Naive thymus-derived CD8-positive, alpha-beta T cell (primary cell): ENCODE measurements at places on chromosomes 11 and 22.

DNA sequence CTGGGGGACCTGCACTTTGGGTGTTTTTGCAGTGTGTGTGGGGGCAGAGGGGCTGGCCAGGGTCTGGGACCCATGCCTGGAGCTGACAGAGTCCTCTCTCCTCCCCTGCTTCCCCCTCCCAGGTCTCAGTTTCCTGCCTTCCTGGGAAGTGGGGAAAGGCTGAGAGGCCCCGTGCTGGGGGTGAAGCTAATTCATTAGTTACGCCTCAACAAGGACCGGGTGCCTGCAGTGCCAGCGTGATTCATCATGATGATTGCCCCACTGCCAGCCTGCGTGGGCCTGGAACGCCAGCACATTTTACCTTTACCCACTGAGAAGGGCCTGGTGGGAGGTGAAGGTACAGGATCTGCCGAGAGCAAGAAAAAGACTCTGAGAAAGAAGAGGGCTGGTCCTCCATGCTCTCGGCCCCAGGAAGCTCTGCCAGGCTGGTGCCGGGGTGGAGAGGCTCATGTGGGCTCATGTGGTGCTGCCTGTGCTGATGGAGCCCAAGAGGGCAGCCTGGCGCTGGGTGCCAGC, 2.9 kb upstream of the LRRC10B start:
- H3K4me1 ChIP-seq = peaks cover 8% of the 10 kb centered on the region
- no peak for DNase-seq
- H3K27me3 ChIP-seq = peaks cover 20% of the 10 kb centered on the region
- no peak overlapping the region for H3K27ac ChIP-seq

- peak overlapping the region; percentile 57 for H3K4me3 ChIP-seq
- no peaks in the 10 kb centered on the region for H3K27me3 ChIP-seq
- H3K36me3 ChIP-seq = peaks cover 2% of the 10 kb centered on the region
- H3K27ac ChIP-seq = peak overlapping the region; percentile 99
- peak; percentile 40 for DNase-seq
Observed at GRCh38 chr22:39173787-39174497, 21.5 kb upstream of the CBX7 start.

DNA sequence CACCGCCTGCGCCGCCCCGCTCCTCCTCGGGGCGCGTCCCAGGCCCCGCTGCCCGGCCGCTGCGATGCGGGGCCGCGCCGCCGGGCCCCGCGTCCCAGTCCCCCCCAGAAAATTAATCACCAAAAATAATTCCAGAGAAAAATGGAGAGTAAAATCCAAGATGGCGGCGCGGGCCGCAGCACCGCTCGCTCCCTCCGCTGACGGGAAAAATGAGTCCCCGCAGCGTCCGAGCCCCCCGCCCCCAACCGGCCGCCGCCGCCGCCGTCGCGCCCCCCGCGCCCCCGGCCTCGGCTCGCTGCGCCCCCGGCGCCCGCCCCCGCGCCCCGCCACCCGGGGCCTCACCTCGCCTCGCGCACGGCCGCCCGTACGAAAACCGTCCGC, at the start of gene KMT5B:
Gene KMT5B, minus strand, starts transcription at position 162 of the 381 bp plus-strand sequence. CDS start 23,220 bp downstream, outside the sequence.
- H3K4me1 ChIP-seq = peaks cover 54% of the 10 kb centered on the region
- H3K27me3 ChIP-seq = no peaks in the 10 kb centered on the region
- H3K36me3 ChIP-seq = no peaks in the 10 kb centered on the region
- peak; percentile 55 for DNase-seq

DNA sequence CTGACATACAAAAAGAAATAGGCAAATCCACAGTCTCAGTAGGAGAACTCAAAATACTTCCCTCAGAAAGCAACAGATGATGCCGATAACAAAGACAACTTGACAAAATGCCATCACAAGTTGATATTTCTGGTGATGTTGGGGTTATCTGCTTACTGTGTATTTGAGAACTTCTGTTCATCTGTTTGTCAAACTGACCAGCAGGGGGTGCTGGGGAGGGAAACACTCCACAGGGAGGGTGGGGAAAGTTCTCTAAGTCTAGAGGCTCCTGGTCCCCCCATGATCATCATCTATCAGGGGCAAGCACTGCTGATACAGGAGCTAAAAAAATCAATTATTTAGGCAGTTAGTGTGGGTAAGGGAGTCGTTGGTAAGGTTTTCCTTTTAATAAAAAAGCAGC, 19.2 kb downstream of the GLYATL1 start:
- H3K27ac ChIP-seq = no peak overlapping the region
- no peaks in the 10 kb centered on the region for H3K36me3 ChIP-seq
- peaks cover 10% of the 10 kb centered on the region for H3K27me3 ChIP-seq
- H3K4me3 ChIP-seq = no peak overlapping the region
- DNase-seq = peak; percentile 9

- H3K36me3 ChIP-seq = no peaks in the 10 kb centered on the region
- no peak overlapping the region for H3K27ac ChIP-seq
- DNase-seq = no peak
- no peaks in the 10 kb centered on the region for H3K27me3 ChIP-seq
- H3K4me3 ChIP-seq = no peak overlapping the region
- no peaks in the 10 kb centered on the region for H3K4me1 ChIP-seq
Observed at GRCh38 chr11:12253843-12254281, 123.5 kb upstream of the PARVA start.

DNA sequence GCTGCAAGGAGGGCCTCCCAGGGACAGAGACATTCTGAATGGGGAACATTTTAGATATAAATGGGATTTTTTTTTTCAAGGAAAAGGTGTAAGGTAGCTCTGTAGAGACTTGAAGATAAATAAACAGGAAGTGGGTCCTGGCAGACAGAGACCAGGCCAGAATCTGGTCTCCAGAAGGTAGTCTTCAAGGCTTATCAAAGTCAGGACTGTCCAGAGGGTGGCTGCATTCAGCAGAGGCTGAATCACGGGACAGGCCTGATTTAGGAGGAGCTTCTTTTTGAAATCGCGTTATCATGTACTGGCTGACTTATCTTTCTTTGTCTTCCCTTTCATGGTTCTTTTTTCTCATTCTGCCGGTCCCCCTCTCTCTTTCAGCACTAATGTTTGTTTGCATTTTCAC, 542.9 kb downstream of the NTM start:
- no peaks in the 10 kb centered on the region for H3K4me1 ChIP-seq
- peaks cover 39% of the 10 kb centered on the region for H3K27me3 ChIP-seq
- H3K27ac ChIP-seq = no peak overlapping the region
- peaks cover 2% of the 10 kb centered on the region for H3K36me3 ChIP-seq

DNA sequence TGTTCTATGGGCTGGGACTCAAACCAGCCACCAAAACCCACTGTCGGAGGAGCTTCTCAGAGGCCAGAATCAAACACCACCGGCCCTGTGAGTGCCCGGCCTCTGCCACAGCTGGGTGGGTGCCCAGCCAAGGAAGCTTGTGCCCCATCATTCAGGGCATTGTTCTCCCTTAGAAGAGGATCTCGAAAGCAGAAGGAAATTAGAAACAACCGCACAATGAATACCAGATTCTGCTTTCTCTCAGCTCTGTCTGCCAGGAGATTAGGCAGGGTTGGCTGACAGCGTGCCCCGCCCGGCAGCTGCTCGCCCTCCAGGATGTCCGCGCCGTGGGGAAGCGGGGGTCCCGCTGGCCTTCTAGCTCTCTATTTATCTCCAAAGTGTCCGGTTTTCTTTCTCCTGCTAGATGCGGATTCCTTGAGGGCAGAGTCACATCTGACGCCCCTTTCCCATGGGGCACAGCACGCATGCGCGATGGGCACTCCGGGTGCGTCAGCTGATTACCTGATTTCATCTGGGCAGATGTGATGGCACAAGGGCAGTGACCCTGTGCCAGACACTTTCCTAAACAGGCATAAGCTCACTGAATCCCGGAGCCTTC, 25.5 kb downstream of the SCGB1A1 start:
- H3K27me3 ChIP-seq = peaks cover 11% of the 10 kb centered on the region
- H3K4me1 ChIP-seq = peaks cover 11% of the 10 kb centered on the region
- peak; percentile 17 for DNase-seq
- no peak overlapping the region for H3K27ac ChIP-seq
- peak overlapping the region; percentile 79 for H3K4me3 ChIP-seq
- H3K36me3 ChIP-seq = peaks cover 2% of the 10 kb centered on the region

- no peak overlapping the region for H3K4me3 ChIP-seq
- DNase-seq = no peak
- peaks cover 12% of the 10 kb centered on the region for H3K36me3 ChIP-seq
- peaks cover 14% of the 10 kb centered on the region for H3K4me1 ChIP-seq
- H3K27ac ChIP-seq = no peak overlapping the region
Observed at GRCh38 chr11:7582338-7582985, 68.7 kb downstream of the PPFIBP2 start.

DNA sequence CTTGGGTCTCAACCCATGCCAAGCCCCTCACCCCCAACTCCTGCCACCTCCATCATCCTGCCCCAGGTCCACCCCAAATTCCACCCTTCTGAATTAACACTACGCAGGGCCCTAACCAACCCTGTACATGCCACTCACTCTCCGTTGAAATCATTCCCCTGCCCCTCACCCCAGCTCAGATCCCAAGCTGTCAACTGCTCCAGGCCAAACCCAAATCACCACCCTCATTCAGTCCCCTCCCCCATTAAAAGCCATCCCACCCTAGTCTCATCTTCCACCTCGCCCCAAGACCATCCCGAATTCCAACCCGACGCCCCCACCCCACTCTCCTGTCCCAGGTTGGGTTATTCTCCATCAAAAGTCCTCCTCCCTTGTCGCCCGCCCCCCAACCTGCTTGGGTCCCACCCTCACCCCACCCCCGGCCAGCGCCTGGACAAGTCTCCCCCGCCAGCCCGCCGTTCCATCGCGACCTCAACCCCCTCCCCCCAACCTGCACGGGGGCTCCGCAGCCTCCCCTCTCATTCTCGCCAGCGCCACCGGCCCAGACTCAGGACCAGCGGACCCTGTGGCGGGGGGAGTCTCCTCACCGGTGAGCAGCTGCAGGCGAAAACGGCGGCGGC, 466 bp downstream of the FAM168A start:
- peaks cover 48% of the 10 kb centered on the region for H3K4me1 ChIP-seq
- no peaks in the 10 kb centered on the region for H3K36me3 ChIP-seq
- H3K4me3 ChIP-seq = peak overlapping the region; percentile 91
- H3K27ac ChIP-seq = peak overlapping the region; percentile 92
- DNase-seq = no peak

DNA sequence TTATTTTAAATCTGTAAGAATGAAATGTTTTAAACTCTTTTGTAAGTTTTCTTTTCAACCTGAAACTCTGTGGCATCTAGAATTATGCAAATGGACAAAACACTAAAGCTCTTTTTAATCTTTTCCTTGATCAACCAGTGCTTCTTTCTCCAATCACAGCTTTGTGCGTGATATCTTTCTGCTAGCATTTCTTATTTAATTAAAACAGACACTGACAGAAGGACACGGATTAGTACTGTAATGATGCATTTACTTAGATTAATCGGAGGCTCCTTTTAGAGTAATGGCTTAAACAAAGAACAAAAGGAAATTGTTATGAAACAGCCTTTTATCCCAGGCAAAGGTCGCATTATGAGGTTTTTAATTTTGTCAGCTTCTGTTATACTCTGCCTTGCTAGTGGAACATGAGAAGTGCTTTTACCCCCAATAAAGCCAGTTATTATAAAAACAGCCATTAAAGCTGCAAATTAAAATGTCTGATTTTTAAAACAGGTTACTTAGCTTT, 48.5 kb upstream of the SOX6 start:
- no peaks in the 10 kb centered on the region for H3K4me1 ChIP-seq
- H3K27me3 ChIP-seq = no peaks in the 10 kb centered on the region
- H3K4me3 ChIP-seq = no peak overlapping the region
- H3K36me3 ChIP-seq = no peaks in the 10 kb centered on the region
- no peak overlapping the region for H3K27ac ChIP-seq
- no peak for DNase-seq

- no peak overlapping the region for H3K27ac ChIP-seq
- H3K27me3 ChIP-seq = no peaks in the 10 kb centered on the region
- DNase-seq = no peak
- H3K4me3 ChIP-seq = no peak overlapping the region
- H3K36me3 ChIP-seq = peaks cover 49% of the 10 kb centered on the region
Observed at GRCh38 chr11:3723014-3723708, 52.0 kb upstream of the CHRNA10 start.

GRCh38 chr11:43790444-43790794, 90.2 kb upstream of the ALKBH3 start:
- H3K4me3 ChIP-seq = no peak overlapping the region
- DNase-seq = no peak
- H3K4me1 ChIP-seq = no peaks in the 10 kb centered on the region
- H3K36me3 ChIP-seq = peaks cover 38% of the 10 kb centered on the region
- H3K27me3 ChIP-seq = no peaks in the 10 kb centered on the region
- H3K27ac ChIP-seq = no peak overlapping the region

DNA sequence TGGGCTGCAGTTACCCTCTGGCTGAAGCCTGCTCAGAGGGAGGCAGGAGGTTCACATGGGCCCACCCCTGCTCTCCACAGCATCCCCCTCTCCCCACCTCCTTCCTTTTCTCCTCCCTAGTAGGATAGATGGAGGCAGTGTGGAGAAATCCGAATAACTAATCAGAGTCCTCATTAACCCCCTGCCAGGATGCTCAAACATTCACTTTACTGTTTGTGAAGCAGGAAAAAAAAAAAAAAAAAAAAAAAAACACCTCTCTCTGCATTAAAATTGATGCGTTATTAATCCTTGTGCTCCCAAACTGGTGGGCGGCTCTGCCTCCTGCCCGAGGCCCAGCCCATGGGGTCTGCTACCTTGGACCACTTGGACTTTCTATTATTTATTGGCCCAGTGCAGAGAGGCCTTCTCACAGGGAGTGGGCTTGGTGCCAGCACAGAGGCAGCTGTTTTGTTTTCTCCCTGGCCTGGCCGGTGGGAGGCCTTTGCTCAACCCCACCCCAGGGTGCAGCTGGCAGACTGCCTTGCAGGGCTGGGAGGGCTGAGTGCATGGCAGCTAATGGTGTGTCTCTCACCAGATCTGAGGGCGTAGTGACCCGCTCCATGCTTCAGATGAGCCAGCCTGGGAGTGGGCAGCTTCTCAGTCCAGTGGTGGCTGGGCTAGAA, 150.7 kb downstream of the PKNOX2 start:
- H3K4me3 ChIP-seq = no peak overlapping the region
- no peaks in the 10 kb centered on the region for H3K4me1 ChIP-seq
- no peaks in the 10 kb centered on the region for H3K36me3 ChIP-seq
- no peak overlapping the region for H3K27ac ChIP-seq

DNA sequence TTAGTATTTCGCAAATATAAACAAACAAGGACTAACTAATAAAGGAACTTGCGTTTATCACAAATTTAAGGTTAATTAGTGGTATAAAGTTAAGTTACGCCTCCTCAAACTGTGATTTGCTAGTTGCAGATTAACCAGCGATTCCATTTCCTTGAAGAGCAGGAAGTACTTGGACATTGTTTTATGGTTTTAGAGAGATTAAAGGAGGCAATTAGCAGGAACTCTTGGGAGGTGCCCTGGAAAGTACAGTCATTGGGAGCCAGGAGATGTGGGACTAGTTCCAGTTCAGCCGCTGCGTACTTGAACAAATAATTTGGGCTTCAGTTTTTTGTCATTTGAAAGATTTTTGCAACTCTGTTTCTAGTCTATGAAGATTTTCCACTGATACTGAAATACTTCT, 3.3 kb downstream of the FAM118B start:
- H3K4me3 ChIP-seq = no peak overlapping the region
- H3K4me1 ChIP-seq = peaks cover 60% of the 10 kb centered on the region
- no peaks in the 10 kb centered on the region for H3K27me3 ChIP-seq
- DNase-seq = no peak

- H3K27ac ChIP-seq = no peak overlapping the region
- no peaks in the 10 kb centered on the region for H3K36me3 ChIP-seq
- peaks cover 8% of the 10 kb centered on the region for H3K4me1 ChIP-seq
- H3K27me3 ChIP-seq = peaks cover 17% of the 10 kb centered on the region
Observed at GRCh38 chr11:59283311-59283710, 70.6 kb upstream of the MPEG1 start.
